IMR-90 (cell line): ENCODE measurements at places on chromosomes 5 and 9.

DNA sequence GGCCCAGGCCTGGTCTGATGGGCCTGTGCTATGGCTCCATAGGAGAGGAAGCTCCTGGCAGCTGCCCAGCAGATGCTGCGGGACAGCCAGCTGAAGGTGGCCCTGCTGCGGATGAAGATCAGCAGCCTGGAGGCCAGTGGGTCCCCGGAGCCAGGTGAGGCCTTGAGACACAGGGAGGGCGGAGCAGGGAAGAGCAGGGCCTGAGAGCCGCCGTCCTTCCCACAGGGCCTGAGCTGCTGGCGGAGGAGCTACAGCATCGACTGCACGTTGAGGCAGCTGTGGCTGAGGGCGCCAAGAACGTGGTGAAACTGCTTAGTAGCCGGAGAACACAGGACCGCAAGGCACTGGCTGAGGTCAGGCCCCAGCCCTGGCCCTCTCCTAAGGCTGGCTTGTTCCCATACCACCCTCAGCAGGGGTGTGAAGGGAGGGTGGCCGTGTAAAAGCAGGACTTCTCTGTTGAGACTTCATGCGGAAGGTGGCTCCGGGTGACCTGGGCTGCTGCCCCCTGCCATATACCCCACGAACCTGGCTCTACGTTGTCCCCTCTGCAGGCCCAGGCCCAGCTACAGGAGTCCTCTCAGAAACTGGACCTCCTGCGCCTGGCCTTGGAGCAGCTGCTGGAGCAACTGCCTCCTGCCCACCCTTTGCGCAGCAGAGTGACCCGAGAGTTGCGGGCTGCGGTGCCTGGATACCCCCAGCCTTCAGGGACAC is 4.5 kb downstream of the PKN3 start:
- no peak for DNase-seq

- DNase-seq, result peak; percentile 78
These were observed 105.5 kb downstream of the PDE6A start for GRCh38 chr5:149838881-149839739.

- DNase-seq, result no peak
These were observed 5.1 kb downstream of the RPL12 start for GRCh38 chr9:127445851-127446712.

DNA sequence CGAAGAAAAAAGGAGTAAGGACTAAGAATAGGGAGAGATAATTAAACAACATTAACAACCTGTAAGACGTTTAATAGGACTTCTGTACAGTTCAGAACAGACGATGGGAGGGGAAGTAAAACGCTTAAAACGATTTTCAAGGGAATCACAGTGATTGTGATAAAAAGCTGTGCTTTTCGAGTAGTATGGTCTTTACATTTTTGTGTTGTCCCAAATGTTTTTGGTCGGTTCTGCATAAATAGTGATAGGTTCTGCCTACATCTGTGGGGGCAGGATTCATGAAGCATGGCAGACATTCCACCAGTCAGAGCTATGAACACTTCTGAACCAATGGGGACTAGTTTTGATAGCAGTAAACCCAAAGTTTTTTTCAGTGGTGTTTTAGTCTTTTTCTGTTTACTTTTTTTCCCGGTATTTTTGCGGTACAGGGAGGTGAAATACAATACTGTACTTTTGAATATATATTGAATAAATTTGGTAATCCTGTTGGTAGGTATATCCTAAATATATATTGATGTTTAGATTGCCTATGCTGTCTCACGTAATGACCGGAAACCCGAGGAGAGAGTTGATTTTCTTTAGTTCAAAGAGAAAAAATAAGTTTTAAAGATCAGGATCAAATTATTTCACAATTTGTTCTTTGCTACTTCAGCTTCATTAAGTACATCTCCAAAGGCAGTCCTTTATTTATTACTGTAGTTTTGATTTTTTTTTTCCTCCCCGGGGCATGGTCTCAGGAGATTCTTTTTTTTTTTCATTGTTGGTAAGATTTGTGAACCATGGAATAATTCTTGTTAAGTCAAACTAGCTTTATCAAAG is 1.3 kb downstream of the ERBIN start:
- DNase-seq, result peak; percentile 72

GRCh38 chr5:72917371-72917776 is 38.5 kb upstream of the FCHO2 start:
- no peak for DNase-seq

DNA sequence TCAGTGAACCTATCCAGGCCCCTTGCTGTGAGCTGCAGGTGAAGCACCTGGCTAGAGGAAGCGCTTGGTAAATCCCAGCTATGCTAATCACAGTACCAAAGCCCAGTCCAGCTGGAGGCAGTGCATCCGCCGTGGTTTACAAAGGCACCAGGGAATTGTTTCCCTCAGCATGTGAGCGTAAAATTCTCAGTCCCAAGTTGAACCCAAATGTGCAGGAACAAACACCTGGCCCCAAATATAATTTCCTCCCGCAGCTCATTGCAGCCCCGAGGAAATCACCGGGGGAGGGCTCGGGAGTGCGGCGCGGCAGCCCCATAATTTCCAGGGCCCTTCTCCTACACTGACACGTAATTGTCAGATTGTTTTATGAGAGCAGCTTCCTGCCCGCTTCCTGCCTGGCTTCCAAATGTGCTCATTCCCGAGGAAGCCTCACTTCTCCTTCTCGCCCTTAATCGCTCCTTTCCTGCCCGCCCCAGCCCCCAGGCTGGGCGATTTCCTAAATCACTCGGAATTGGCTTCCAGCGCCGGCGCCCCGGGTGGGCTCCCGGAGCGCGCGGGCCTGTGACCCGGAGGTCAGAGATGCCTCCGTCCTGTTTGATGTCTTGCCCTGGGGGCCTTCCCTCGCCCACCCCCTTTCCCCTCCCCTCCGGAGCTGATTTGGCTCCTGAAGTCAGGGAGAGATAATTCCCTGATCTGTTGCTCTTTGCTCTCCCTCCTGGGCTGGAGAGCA is 134.4 kb downstream of the FGF1 start:
- DNase-seq, result peak; percentile 22

DNA sequence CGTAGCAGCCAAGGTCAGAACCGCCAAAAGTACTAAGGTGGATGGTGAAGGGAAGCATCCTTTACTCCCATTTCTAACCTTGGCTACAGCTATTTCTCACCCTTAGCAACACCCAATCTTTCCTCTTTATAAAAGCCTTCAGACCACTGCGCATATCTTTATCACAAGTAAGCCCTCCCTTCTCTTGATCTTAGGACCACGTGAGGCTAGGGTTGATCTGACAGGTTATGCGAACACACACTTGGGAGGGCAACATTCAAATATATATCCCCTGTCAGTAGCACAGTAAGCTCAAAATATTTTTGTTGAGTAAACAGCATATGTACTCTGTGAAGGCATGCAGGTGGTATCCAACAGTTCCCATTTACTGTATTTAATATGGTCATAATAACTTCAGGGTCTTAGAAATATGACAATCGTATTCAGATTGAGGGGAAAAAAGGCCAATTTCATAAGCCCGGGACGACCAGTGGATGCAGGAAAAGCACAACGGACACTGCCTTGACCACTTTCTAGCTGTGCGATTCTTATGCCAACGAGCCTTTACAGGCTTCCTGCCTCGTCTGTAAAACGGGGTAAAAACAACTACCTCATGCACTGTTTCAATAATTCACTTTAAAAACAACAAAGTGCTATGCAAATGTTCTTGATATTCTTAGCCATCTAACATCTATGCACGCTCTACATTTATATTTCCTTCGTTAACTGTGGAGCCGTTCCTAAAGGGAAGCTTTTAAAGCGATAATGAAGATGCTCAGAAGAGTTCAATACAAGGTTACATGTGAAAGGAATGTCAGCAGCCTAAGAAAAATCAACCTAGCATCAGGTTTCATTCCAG is 1.3 kb downstream of the ARSB start:
- peak; percentile 21 for DNase-seq

- DNase-seq, result no peak
These were observed 191.2 kb downstream of the ZNF462 start for GRCh38 chr9:107054146-107054545.

GRCh38 chr5:121288781-121289180 is 562.9 kb upstream of the FTMT start:
- DNase-seq, result no peak

- no peak for DNase-seq
These were observed 57.0 kb upstream of the RNF180 start for GRCh38 chr5:64108674-64109073.

GRCh38 chr5:14156290-14156649 is 13.1 kb downstream of the TRIO start:
- DNase-seq, result no peak

DNA sequence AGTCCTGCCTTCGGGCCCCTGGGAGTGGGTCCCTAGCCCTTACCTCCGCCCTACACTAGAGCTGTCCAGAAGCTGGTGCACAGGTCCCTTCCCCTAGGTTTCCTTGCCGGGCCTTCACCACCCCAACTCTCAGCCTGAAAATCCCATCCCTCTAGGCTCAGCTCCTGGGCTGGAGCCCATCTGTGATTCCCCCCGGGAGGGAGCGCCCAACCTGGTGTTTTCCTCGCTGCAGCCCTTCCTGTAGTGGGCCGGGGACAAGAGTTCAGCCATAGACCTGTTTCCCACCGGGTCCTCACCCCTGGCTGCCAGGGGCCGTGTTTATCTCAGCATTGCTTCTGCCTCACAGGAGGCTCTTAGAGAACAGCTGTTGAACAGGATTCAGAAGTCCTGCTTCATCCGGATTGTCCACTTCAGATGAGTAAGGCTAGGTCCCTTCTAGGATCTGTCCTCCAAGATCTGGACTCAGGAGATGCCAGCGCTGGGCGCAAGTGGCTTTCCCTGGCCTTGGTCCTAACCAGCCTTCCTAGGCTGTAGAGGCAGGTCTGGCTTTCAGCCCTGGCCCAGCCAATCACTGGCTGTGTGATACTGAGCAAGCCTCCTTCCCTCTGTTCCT is 965 bp downstream of the GLIPR2 start:
- DNase-seq, result peak; percentile 38

DNA sequence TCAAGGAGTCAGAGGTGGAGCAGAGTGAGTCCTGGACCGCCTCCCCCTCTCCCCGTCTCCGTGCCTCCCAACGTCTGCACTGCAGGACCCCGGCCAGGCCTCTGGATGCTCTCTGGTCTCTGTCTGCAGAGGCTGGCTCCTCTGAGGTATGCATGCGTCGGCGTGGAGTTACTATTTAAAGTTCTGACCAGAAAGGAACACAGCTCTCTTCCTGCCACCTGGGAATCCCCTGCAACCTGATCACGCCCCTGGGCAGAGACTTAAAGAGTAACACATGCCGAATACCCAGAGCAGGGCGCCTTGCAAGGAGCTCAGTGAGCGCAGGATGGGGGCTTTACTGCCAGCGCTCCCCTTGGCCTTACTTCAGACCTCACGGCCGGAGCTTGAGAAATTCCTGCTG is 16.0 kb downstream of the ANXA6 start:
- peak; percentile 25 for DNase-seq

DNA sequence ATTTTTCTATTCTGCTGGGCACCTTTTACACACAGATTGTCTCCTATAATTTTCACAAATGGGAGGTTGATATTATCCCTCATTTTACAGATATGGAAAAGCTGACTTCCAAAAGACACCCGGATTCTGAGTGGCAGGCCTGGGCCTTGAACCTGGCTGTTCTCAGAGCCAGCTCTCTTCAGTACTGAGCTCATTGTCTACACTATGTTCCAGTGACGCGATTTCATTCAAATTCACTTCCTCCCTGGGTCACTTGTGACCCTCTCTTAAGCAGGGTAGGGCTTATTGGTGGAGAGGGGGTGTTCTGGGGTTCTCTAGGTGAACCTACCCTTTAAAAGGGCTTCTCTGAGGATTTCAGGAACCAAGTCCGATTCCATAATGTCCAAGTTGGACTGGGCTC is 70.2 kb downstream of the ANKRD33B start:
- no peak for DNase-seq

DNA sequence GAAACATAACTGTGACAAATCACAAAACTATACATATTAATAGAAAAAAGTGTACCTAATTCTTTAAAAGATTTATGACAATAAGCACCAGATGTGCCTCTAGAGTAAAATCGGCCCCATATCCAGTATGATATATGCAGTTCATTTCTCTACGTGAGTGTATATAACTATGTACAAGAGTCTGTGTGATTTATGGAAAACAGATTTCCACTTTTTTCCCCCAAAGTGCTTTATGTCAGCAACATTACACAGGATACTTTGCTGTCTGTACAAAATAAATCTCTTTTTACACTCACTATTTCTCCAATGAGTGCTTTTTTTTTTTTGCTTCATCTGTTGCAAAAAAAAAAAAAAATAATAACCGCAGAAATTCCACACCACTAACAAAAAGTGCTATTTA is 298.8 kb upstream of the RFX3 start:
- no peak for DNase-seq

DNA sequence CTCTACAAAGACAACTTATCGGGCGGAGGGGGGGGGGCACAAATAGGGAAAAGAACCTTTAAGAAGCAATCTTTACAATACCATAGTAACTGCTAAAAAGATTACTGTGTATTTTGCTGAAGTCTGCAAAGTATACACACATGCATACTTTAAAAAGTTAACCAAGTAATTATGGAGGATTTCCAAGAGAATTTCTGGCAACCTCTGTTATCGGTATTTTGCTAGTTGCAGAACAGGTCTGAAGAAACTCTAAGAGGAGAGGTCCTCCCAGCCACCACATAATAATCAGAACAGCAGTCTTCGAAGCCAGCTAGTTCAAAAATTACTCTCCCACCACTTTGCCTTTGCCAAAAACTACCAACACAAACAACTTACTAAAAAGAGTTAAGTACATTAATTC is 56.1 kb downstream of the UBAP2 start:
- peak; percentile 19 for DNase-seq

GRCh38 chr9:34405719-34406118 is 29.0 kb upstream of the MYORG start:
- peak; percentile 71 for DNase-seq

GRCh38 chr5:87752362-87752761 is 339.6 kb upstream of the CCNH start:
- DNase-seq, result no peak

GRCh38 chr9:134647359-134648080 is 5.9 kb downstream of the COL5A1 start:
- no peak for DNase-seq

DNA sequence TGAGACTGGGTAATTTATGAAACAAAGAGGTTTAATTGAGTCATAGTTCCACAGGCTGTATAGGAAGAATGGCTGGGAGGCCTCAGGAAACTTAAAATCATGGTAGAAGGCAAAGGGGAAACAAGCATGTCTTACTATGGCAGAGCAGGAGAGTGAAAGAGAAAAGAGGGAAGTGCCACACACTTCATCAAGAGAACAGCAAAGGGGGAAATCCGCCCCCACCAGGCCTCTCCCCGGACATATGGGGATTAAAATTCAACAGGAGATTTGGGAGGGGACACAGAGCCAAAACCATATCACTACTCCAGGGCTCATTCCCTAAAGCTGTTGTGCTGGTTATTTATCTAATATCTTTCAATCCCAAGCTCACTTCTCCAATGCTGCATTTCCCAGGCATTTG is 50.2 kb upstream of the NR3C1 start:
- DNase-seq, result no peak

GRCh38 chr9:112332977-112333638 is at the start of gene PTBP3:
Gene PTBP3, minus strand, starts transcription at chr9:112333619. Its CDS starts 35,754 bp downstream, at chr9:112297865.
- DNase-seq, result peak; percentile 48

GRCh38 chr9:22446589-22446949 is at the start of gene DMRTA1:
Gene DMRTA1, plus strand, starts transcription at chr9:22446824. Its CDS starts 242 bp downstream, at chr9:22447066.
- DNase-seq, result peak; percentile 25

GRCh38 chr5:114192108-114192507 is 169.8 kb upstream of the KCNN2 start:
- DNase-seq, result peak; percentile 88

GRCh38 chr9:70165006-70165602 is 93.7 kb upstream of the SMC5 start:
- peak; percentile 41 for DNase-seq

GRCh38 chr9:36924071-36924470 is 110.0 kb downstream of the PAX5 start:
- DNase-seq, result peak; percentile 81

GRCh38 chr5:124795829-124796228 is 49.4 kb upstream of the ZNF608 start:
- no peak for DNase-seq
